GDM1 (cell line): ENCODE measurements at places on chromosomes 16 and 17.

GRCh38 chr16:77674888-77675287 lies 47.4 kb upstream of the NUDT7 start:
- DNase-seq, result no peak

- DNase-seq, result no peak
These were observed 3.2 kb downstream of the USP32 start for GRCh38 chr17:60388742-60389141.

- no peak for DNase-seq
These were observed 1.3 kb downstream of the ABCC11 start for GRCh38 chr16:48246066-48246465.

- peak; percentile 66 for DNase-seq
These were observed at the start of gene MLKL for GRCh38 chr16:74700438-74701225. MLKL (minus strand) TSS chr16:74700862; CDS start chr16:74695757, 5,105 bp downstream.

DNA sequence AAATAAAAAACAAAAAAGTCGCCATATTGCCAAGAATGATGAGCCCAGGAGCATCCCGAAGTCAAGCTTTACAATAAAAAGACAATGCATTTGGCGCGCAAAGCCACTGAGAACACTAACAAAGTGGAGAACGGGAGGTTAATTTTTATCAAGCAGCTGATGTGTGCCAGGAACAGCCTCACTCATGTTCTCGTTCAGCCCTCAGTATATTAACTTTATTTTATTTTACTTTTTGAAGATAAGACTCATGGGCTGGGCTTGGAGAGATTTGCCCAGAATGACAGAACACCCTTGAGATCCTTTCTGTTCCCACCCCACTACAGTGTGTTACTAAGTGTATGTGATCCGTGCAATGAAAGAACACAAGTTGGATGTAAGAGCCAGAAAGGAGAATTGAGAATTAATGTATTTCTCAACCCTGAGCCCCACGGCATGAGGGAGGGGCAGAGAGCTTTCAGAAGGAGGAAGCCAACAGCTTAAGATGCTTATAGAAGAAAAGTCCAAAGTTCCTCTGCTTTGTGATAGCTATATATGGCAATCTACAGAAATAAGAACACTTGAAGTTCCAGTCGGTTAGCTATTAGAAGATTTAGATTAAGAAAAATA lies 48.4 kb downstream of the COTL1 start:
- DNase-seq, result no peak

- DNase-seq, result peak; percentile 3
These were observed 137.7 kb upstream of the CORO6 start for GRCh38 chr17:29760279-29761039.
